ENCODE measurements at places on chromosomes 2 and 18.

- peak; percentile 76 for DNase-seq
These were observed 49.6 kb upstream of the ITSN2 start for GRCh38 chr2:24409700-24410556.

GRCh38 chr2:89000235-89000634 is 308.8 kb downstream of the RPIA start:
- no peak for DNase-seq

- no peak for DNase-seq
These were observed 270.2 kb downstream of the LOXHD1 start for GRCh38 chr18:46386788-46387187.

DNA sequence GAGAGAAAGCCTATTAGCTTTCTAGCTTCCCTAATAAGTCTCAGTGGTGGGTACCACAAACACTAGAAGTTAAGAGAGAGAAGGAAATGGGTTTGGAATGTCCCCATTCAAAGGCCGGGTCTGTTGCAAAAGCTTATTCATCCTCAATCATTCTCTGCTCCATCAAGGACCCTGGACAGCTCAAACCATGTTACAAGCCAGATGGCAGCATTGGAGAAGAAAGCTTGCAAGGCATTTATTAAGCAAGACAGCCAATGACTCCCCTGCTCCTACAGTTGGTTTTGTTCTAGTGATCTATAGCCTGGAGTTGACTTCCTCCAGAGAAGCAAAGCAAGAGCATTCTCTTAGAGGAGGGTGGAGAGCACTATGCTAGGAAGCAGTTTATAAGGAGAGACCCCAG is 86.9 kb upstream of the LMAN1 start:
- DNase-seq, result peak; percentile 17

DNA sequence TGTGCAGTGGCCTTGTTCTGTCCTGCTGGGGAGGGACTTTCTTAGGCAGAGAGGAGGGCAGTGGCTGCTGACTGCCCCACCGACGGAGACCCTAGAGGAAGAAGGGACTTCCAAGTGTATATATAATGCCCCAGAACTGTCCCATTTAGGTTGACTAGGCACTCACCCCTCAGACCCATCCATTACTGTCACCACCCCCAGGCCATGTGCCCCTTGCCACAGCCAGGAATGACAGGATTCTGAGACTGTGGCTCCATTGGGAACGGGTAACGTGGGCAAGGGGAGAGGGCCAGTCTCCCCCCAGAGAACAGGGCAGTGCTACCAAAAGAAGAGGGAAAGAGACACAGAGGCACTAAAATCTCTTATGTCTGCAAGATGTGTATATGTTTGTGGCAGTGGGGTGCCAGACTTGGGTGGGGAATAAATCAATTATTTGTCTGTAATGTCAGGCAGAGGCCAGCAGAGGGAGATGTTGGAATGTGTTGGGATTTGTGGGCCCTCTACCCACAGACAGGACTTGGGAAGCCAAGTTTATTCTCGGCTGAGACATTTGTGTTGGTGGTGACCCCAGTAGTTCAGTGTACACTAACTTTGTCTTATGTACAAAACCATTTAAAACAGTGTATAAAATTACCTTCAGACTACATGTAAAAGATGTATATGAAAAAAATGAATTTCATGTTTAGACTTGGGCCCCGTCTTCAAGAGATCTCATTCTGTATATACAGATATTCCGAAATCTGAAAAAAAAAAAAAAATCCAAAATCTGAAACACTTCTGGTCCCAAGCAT is 24.0 kb upstream of the TMEM37 start:
- DNase-seq, result peak; percentile 78

DNA sequence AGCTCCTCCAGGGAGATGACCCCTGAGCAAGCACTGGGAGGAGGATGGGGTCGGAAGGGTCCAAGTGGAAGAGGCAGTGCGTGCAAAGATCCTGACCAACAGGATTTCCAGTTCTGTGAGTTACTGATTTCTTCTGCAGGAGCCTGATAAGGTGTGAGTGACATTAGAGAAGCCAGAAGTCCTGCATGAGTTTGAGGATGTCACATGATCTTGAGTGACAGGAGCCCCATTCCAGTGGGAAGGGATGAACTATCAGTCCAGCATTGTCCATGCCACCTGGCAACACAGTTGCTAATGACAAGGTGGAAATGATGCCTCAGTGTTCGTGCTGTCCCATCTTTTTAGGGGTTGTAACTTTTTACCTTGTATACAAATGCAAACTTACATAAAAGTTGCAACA is 285.1 kb upstream of the HDAC4 start:
- DNase-seq, result no peak

DNA sequence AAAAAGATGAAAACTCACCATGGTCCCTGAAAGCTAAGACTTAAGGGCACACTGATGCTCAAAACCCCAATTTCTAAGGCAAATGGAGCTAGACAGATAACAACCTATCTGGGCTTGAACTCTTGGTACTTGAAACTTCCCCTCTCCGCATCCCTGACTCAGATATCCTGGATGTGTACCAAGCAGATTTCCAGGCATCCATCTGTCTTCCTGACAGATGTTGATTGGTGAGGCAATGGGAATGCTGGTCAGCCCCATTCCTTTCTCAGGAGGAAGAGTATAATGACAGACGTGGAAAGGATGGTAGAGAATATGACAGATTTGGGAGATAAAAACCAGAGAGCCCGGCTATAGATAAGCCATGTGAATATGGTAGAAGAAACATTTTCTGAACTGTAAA is 69.2 kb downstream of the ADD2 start:
- DNase-seq, result no peak

DNA sequence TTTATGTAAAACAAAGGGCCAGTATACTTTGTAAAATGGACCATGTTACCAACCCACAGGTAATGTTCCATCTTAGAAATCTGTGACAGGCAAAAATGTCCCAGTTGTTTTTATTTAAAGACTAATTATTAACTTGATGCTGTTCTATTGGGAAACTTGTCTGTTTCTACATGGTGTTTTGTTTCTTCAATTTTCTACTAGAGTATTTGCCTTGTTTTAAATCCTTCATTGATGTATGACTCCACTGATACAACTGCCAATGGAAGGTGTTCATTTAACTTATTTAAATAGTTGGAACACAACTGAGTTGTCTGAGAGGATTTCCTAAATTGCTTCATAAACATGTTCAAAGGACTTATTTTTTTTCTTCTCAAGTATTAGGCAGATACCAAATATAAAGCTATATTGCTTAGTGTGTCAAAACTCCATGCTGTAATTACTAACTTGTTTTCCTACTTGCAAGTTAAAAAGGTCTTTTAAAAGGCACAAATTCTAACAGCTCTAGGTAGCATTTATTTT is 152.0 kb upstream of the XPO1 start:
- no peak for DNase-seq

- peak; percentile 32 for DNase-seq
These were observed 38.4 kb downstream of the PELI1 start for GRCh38 chr2:64105670-64106461.

- DNase-seq, result no peak
These were observed 142.6 kb downstream of the RIF1 start for GRCh38 chr2:151552287-151552686.

- DNase-seq, result peak; percentile 93
These were observed 305.9 kb upstream of the TMEFF2 start for GRCh38 chr2:192500550-192501200.

DNA sequence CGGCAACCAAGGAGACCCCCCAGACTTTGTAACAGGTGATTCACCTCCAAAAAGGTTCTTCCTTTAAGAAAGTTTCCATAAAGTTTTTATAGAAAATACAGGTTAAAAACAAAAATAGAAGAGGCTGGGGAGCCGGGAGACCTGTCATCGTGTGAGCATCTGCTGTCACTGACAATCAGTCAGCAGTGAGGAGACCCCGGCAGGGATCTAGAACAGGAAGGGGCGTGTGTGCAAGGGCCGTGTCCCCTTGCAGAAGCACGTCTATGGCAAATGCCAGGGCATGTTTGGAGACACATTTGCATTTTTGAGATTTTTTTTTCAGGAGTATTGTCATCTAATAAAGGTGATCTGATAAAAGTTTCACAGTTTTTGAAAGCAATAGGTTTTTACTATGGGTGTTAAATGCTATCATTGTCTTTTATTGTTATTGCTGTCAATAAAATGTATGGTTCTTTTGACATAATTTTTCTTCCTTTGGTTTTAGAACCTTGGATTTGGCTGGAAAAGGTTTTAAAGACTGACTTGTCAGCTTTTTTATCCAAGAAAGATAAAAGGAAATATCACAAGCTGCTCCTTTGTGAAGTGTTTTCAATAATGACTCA is 52.1 kb downstream of the MTCL1 start:
- DNase-seq, result no peak

GRCh38 chr18:62621546-62621945 is 93.8 kb upstream of the PHLPP1 start:
- DNase-seq, result no peak

- DNase-seq, result no peak
These were observed 59.0 kb upstream of the IGFBP5 start for GRCh38 chr2:216754336-216754735.

DNA sequence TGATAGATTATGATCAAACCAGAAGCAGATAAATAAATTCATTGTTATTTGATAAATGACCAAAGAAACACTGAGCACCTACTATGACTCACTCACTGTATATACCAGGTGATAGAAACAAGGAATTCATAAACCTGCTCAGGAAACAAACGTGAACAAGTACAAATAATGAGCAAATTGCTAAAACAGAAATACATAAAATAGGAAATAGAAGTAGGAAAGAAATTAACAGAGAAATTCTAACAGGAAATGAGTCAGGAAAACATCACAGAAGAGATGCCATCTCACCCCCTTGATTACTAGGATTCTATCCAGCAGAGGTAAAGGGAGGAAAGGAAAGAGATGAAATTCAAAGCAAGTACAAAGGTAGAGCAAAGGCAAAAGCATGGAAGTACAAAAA is 31.3 kb downstream of the EXOC6B start:
- no peak for DNase-seq

- peak; percentile 41 for DNase-seq
These were observed 2.7 kb downstream of the ST8SIA5 start for GRCh38 chr18:46754188-46754587.

DNA sequence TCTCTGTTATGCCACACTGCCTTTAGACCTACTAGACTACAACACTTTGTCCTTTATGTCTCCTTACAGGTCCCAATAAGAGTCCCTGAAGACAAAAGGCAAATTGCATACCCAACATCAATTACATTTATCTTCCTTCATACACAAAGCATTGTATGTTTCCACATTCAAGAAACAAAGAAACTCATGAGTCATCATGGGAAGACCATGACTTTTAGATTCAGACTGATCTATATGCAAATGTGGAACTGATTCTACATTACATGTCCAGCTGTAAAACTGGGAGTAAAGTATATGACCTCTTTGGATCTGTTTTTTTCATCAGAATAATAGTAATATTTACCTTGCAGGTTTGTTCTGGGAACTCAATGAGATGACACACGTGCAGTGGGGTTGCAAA is 25.2 kb upstream of the HNMT start:
- no peak for DNase-seq

- no peak for DNase-seq
These were observed 14.2 kb upstream of the ESPNL start for GRCh38 chr2:238085899-238086298.

DNA sequence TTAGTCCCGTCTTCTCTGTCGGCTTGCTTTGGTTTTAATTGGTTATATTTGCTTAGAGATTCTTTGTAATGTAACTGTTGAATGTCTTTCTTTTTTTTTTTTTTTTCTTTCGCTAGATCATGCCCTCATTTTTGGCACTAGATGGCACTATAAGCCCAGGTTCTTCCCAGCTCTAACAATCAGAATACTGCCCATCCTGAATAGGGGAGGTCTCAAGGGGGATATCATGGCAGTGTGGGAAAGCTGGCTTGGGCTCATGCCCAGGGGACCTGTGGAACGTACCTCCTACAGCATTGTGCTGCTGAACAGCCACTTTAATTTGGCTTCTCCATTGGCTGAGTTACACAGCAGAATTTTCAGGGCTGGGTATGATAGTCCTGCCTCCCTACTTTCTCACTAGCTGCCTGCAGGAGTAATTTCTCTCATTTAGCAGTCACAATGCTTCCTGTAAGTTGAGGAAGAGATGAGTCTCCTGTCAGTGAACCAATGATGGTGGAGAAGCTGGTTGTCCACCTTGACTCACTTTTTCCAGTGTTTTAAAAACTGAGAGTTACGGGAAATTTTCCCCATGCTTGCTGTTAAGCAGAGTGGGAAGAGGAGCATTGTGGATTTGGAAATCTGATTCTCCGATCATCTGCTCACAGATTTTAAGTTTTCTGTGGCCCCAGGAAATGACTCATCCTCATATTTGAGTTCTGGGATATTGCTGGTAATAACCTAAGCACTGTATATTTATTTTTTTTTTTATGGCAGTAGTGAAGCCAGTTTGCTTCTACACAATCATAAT is 47.2 kb downstream of the RAD51AP2 start:
- peak; percentile 51 for DNase-seq

GRCh38 chr2:9498210-9498609 is 23.9 kb downstream of the IAH1 start:
- DNase-seq, result no peak

DNA sequence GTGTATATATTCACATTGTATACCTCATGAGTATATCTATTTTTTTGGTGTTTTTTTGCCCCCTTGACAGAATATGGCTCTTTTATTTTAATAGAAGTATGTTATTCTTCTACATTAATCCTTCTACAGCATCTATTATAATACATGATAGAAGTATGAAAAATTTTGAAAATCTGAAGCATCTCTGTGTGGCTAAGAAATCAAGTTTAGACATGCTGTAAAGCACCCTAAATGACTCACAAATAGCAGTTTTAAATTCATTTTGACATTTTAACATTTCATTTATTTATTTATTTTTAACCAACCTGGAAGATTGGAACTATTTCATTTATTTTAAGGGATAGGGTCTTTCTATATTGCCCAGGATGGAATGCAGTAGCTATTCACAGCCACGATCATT is 33.8 kb upstream of the ROCK1 start:
- DNase-seq, result no peak

- DNase-seq, result no peak
These were observed 103.1 kb downstream of the MCFD2 start for GRCh38 chr2:46812361-46813019.

DNA sequence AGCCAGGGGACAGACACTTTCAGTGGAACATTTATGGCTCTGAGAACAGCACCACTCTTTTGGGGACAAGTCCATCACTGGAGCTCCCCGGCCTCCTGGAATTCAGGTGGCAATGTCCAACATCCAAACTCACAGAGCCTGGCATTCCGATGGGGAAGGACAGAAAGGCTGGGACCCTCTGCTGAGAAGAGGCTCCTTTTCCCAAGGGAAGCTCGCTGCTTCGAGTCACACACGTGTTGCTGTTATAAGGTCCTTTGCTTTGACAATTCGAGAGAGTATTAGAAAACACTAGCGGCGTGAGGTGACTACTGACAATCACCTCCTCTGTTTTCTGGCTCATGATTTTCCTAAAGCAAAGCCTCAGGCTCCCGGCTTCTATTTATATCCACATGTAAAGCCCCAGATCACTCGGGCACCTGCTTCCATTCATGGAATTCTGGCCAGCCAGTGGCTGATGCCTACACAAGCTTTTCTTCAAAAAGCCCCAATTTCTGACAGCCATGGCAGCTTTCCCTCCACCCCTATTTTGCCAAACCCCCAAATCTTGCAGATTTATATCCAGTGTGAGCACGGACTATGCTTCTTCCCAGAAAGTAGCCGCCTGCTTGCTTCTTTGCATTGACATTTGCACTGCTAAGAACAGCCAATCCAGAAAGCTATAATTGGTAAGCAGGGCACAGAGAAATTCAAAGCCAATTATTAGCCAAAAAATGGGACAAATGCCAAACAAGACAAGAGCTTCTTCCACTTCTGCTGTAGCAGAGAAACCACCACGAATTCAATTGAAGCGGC is 67.3 kb downstream of the NDUFA10 start:
- DNase-seq, result no peak

Measured in NB4 (cell line).